ENCODE measurements at places on chromosomes 6 and 20.

DNA sequence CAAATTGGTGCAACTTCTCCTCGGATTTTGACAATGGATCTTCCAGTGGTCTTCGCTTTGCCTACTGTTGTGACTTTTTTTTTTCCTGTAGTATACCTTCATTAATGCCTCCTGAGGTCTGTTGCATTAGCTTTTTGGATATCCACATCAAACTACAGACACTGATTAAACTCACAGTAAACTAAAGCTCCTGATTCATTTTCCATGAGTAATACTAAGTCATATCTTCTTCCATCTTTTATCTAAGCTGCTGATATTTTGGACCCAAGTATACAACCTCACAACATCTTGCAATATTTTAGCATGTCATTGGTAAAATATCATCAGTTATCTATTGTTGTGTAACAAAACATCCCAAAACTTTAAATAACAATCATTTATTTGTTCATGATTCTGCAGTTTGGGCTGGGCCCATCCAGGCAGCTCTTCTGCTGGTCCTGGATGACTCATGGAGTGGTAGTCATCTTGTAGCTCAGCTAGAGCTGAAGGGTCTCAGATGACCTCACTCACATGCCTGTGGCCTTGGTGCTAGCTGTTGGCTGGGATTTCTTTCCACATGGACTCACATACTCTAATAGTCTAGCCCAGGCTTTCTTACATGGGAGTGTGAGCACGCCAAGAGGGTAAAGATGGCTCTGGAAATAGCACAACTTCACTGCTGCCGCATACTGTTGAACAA lies 78.3 kb upstream of the SRSF6 start:
- no peak for DNase-seq

GRCh38 chr6:138229663-138230179 lies 11.4 kb upstream of the PBOV1 start:
- no peak for DNase-seq

- no peak for DNase-seq
Measured at GRCh38 chr6:125357515-125358256, 55.9 kb upstream of the HDDC2 start.

DNA sequence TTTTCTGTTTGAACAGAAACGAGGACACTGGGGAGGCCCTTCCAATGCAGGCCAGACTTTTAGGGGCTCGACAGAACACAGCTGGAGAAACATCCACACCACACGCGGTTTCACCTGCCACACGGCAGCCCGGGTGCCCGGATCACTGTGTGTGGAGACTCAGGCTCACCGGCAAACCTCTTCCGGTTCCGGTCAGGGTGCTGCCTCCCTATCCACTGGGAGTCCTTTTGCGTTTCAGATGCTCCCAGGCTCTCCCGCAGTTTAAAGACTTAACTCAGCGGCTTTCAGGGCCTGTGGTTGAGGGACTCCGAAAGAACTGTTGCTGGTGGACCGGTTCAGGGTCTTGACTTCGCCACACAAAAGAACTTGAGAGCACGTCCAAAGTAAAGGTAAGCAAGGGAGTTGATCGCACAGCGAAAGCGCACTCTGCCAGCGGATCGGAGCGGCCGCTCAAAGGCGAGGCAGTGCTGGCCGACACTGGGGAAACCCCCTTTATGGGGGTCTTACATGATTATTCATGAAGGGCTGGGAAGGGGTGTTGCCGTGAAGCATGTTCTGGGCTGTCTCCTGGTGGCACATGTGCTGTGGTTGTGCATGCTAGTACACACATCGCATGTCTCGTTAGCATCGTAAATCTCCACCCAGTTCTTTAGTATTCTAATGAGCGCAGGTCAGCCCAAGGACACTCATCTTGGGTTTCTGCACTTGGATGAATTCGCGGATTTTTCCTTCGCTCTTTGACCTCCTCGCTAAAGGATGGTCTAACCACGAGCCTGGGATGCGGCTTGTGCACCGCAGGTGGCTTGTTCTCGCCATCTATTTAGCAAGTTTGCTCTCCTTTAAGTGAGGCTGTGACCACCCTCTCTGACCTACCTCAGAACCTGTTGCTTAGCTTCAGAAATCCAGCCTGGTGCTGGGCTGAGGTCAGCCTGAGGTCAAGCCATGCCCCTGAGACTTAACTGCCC lies 180.3 kb downstream of the CDH26 start:
- DNase-seq = peak; percentile 37

DNA sequence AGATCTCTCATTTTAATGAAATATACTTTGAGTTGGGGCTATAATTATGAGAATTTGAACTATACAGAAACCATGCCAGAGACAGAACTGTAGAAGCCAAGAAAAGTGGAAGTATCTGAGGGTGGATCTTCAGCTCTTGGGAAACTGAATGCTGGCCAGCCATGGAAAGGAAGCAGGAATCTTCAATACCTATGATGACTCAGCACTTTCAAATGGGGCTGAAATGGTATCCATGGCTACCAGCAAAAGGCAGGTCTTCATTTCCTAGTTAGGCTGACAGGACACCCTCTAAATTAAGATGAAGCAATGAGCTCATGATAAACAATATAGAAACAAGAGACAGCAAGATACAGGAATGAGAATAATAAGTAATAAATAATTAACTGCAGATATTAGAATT lies 171.3 kb downstream of the COL21A1 start:
- DNase-seq = no peak

- no peak for DNase-seq
Measured at GRCh38 chr20:7399114-7399513, 541.1 kb downstream of the HAO1 start.

DNA sequence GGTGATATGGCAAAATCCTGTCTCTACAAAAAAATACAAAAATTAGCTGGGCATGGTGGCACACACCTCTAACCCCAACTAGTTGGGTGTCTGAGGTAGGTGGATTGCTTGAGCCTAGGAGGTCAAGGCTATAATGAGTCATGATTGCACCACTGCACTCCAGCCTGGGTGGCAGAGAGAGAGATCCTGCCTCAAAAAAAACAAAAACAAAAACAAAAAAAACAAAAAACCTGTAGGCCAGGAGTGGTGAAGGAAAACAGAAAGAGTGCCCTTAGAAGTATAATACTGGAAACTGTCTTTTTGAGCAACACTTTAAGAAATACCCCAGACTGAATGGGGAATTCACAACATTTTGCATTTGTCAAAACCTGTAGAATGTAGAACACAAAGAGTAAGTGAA lies 85.3 kb downstream of the JARID2 start:
- no peak for DNase-seq

DNA sequence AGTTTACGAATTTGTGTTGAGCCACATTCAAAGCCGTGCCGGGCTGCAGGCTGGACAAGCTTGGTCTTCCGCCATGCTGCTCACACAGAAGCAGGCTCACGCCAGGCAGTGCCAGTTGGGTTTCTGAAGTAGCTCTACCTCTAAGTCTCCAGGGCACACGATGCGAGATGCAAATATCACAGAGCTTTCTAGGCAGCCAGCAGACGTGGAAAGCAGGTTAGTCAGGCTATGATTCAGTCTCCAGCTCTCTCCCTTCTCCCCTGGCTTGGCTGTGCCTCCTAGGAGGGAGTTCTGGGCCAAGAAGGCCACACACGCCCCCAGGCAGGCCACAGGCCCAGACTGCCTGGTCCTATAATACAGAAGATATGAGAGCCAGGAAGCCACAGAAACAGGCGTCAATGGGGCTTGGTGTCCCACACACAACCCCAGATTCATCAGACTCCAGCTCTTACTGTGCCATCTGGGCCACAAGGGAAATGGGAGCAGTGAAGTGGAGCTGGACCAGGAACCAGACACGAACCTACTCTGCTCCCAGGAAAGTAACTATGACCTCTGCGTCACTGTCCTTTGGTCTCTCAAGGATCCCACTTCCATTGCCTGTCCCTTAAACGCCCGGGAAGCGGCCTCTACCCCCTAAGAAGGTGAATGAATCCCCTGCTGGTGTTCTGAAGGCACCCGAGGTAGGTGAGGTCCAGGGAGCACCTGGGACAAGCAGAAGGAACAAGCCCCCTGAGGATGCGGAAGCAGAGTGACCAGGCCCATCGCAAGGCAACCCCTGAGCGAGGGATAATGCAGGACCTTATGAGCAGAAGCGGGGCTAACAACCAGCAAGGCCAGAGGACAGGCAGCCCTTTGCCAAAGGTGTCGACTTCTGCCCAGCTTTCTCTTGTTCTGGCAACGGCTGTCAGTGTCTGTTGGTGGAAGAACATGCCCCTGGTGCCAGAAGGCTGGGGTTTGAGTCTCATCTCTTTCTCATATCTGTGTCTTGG lies 61.2 kb downstream of the GFOD1 start:
- no peak for DNase-seq

GRCh38 chr6:163539101-163539762 lies 124.7 kb downstream of the QKI start:
- DNase-seq = no peak

- DNase-seq = no peak
Measured at GRCh38 chr20:50659975-50660670, 31.2 kb downstream of the RIPOR3 start.

DNA sequence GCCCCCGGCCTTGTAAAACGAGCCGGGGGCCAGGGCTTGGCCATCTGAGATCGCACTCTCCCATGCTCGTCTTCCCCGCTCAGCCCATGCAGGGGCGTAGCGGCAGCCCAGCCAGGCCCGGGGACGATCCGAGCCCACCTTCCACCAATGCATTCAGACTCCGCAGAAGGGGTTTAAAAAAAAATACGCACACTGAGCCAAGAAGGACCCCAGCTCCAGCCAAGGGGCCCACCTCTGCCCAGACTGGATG lies 320 bp downstream of the GSTA4 start:
- DNase-seq = no peak

Data from T-helper 2 cell (primary cell).